ENCODE measurements at places on chromosomes 5 and 9.

DNA sequence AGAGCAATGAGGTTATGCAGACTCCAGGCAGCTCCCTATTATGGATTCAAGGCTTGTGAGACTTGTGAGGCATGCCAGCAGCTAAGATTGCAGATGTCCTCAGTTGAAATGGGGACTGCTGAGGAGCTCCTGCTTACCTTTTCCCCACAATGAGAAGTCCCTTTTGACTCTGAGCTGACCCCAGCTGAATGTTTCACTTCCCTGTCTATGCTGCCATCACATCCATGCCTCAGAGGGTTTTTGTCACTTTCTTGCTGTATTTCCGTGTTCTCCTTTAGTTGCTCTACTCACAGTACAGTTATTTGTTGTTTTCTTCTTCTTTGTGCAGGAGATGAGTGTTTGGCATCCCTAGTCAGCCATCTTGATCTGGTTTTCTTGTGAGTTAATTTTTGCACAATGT is 18.8 kb upstream of the OR2S2 start:
- DNase-seq: no peak

- DNase-seq: no peak
These were observed 132.0 kb downstream of the CEMIP2 start for GRCh38 chr9:71636143-71636839.

- no peak for DNase-seq
These were observed 685.1 kb upstream of the DMAC1 start for GRCh38 chr9:8484597-8485191.

GRCh38 chr5:83516377-83516776 is 44.8 kb downstream of the VCAN start:
- DNase-seq: no peak
